Fibroblast of skin of back (primary cell): ENCODE measurements at places on chromosomes 16 and 17.

DNA sequence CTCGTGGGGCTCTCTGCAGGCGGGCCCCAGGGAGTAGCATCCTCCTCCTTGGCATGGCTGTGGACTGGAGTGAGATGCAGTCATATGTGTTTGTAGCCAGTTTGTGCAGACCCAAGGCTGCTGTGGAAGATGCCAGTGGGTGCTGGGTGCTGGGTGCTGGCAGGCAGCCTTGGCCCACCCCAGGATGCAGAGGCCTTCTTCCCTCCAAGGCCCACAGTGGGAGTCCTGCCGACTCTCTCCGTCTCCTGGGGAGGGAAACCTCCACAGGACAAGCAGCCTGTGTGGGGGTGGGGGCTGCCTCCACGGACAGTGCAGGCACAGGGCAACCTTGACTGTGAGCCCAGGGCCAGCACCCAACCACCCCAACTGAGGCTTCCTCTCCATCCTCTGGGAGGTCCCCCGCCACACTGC lies 13.8 kb upstream of the TMEM92 start:
- DNase-seq = no peak

- DNase-seq = no peak
Measured at GRCh38 chr17:80481284-80482057, 5.1 kb upstream of the NPTX1 start.

DNA sequence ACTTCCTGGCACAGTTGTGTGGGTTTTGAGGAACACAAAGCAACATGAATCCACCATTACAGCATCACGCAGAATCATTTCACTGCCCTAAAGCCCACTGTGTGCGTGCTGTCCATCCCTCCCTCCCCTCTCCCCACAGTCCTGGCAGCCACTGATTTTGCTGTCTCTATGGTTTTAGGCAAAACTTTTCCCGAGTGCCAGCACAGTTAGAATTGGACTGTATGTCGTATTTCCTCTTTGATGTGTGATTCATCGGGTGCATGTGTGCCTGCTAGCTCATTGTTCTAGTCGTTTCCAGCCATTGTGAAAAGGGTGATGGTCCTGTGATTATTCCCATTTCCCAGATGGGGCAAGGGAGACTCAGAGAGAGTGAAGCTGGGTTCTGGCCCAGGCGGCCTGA lies 12.7 kb downstream of the KLHL36 start:
- no peak for DNase-seq

DNA sequence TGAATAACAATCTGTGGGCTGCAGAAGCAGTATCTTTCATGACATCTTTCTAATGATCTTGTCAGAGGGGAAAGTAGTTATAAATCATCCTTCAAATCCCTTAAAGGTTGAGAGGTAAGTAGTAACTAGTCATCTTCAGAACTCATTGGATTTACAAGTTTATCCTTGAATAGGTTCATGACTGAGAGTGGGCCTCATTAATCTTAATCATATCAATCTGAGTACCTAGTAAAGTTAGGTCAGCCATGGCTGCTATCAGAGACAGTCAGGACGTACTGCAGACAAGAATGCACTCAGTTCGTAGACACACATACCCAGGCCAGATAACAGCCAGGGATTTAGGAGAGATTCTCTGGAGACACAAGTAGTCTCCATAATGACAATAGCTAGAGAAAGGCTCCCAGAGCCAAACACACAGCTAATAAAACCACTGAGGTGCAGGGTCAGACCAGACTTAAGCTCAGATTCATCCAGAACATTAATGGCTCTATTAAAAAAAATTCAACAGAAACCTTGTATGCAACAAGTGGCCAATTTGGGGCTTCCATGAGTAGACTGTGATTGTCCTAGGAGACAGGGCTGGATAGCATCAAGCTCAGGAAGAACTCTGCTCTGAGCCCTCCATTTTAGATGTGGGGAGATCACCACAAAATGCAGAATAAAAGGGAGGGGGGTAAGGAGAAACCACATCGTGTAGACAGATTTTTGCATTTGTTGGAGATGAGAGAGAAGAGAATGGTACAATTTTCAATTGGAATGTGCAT lies 65.8 kb downstream of the TBX4 start:
- DNase-seq = no peak

DNA sequence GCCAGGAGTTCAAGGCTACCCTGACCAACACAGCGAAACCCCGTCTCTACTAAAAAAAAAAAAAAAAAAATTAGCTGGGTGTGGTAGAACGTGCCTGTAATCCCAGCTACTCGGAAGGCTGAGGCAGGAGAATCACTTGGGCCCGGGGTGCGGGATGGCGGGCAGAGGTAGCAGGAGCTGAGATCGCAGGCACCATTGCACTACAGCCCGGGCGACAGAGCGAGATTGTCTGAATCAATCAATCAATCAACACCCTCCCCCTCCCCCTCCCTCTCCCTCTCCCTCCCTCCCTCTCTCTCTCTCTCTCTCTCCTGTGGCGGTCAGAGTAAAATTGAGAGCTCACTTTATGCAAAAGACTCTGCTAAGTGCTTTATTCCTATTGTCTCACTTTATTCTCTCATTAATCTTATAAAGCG lies 1.2 kb downstream of the HSDL1 start:
- DNase-seq = no peak
